Central memory CD4-positive, alpha-beta T cell (primary cell): ENCODE measurements at places on chromosomes 13 and 19.

GRCh38 chr19:41998246-41999020 lies 4.4 kb upstream of the ATP1A3 start:
- DNase-seq: no peak

GRCh38 chr19:45250216-45250831 lies 747 bp upstream of the MARK4 start:
- DNase-seq: no peak

- no peak for DNase-seq
Measured at GRCh38 chr19:55212447-55212846, 3.1 kb upstream of the PTPRH start.

GRCh38 chr19:1066748-1067340 lies at the start of gene ARHGAP45:
Gene ARHGAP45 (plus strand): TSS chr19:1067167. CDS start chr19:1067406, 239 bp downstream.
- peak; percentile 87 for DNase-seq

GRCh38 chr13:45807520-45808099 lies 43.9 kb downstream of the SIAH3 start:
- DNase-seq: peak; percentile 9

DNA sequence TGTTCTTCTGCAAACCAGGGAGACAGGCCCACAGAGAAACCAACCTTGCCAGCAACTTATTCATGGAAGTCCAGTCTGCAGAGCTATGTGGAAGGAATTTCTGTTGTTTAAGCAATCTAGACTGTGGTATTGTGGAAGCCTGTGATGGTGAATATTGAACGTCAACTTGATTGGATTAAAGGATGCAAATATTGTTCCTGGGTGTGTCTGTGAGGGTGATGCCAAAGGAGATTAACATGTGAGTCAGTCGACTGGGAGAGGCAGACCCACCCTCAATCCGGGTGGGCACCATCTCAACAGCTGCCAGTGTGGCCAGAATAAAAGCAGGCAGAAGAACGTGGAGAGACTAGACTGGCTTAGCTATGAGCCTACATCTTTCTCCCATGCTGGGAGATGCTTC lies 606.0 kb downstream of the EFNB2 start:
- DNase-seq: no peak

- DNase-seq: no peak
Measured at GRCh38 chr19:2487842-2488241, 11.9 kb downstream of the GADD45B start.
